ENCODE measurements at places on chromosomes 7 and 10.
A peak's percentile ranks its signal among the peaks of the same experiment; 100 is the strongest.

DNA sequence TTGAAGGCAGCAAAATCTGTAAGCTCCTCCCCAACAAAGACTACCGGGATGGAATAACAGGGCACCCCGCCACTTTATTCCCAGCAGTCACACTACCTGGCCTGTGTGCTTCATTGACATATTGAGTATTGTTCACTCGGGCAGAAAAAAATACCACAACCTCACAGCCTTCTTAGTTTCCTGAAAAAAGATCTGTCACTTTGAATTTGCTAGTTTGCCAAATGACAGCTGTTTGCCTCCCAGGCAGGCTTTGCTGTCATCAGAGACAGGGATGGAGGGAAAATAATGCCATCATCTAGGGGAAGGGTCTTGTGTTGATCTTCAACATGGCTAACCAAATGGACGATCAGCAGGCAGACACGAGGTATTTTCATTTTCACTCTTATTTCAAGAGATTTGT lies 26.9 kb downstream of the BMPER start:
- H3K4me1 ChIP-seq = no peaks in the 10 kb centered on the region
- peak overlapping the region; percentile 25 for H3K27ac ChIP-seq
- H3K4me3 ChIP-seq = peak overlapping the region; percentile 39
- H3K36me3 ChIP-seq = no peaks in the 10 kb centered on the region
- no peaks in the 10 kb centered on the region for H3K27me3 ChIP-seq

DNA sequence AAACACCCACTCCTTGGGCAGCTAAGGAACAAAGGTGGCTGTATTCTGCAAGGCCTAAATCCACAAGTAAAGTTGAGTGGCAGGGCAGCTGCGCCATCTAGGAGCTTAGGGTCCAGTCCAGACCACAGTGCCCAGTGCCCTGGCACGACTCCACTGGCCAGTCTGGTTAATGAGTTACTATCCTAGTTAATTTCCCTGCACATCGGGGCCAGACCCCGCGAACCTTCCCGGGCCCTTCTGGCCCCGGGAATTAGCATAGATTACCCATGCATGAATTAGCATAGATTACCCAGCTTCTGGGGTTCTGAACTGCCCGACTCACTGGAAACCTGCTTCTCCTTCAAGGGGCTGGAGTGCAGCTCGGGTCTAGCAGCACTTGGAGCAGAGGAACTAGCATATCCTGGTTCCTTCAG lies 3.2 kb upstream of the EMX2 start:
- H3K4me3 ChIP-seq = no peak overlapping the region
- no peak for DNase-seq
- no peaks in the 10 kb centered on the region for H3K36me3 ChIP-seq
- H3K4me1 ChIP-seq = peaks cover 41% of the 10 kb centered on the region

DNA sequence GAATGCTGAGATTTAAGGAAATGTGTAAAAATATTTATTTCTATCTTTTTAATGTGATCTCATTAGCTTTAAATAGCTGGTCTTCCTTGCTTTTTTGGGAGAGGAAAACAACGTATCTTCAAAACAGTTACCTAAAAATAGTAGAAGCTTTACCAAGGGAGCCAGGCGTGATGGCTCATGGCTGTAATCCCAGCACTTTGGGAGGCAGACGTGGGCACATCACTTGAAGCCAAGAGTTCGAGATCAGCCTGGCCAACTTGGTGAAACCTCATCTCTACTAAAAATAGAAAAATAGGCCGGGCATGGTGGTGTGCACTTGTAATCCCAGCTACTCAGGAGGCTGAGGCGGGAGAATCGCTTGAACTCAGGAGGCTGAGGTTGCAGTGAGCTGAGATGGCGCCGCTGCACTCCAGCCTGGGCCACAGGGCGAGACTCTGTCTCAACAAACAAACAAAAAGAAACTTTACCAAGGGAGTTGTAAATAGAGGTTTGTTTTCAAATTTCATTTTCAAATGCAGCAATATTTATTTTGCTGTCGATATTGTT lies 48.4 kb upstream of the ITGB1 start:
- peak overlapping the region; percentile 85 for H3K27ac ChIP-seq
- H3K4me3 ChIP-seq = peak overlapping the region; percentile 55
- peak; percentile 71 for DNase-seq
- peaks cover 9% of the 10 kb centered on the region for H3K4me1 ChIP-seq
- H3K27me3 ChIP-seq = no peaks in the 10 kb centered on the region
- H3K36me3 ChIP-seq = no peaks in the 10 kb centered on the region

DNA sequence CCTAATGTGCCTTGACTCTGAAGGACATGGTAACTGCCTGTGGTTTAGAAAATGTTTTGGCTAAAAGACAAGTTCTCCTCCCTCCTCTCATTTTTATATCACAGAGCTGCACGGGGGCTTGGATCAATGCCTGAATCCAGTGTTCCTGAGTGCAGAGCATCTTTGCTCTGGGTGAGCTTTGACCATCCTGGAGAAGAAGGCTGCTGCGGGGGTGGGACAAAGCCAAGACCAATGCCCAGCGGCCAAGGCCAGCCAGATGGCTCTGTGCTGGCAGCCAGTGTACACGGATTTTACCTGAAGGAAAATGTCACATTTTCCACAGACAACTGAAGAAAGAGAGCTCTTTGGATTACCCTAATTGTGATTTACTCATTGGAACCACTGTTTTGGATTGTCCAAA lies 102.0 kb upstream of the TARP start:
- H3K4me1 ChIP-seq = no peaks in the 10 kb centered on the region
- no peak overlapping the region for H3K27ac ChIP-seq
- H3K27me3 ChIP-seq = no peaks in the 10 kb centered on the region
- no peak overlapping the region for H3K4me3 ChIP-seq
- no peaks in the 10 kb centered on the region for H3K36me3 ChIP-seq

GRCh38 chr7:28999427-28999826 lies 41.3 kb upstream of the TRIL start:
- H3K36me3 ChIP-seq = no peaks in the 10 kb centered on the region
- no peaks in the 10 kb centered on the region for H3K4me1 ChIP-seq
- DNase-seq = no peak
- no peak overlapping the region for H3K4me3 ChIP-seq
- H3K27me3 ChIP-seq = no peaks in the 10 kb centered on the region
- no peak overlapping the region for H3K27ac ChIP-seq

DNA sequence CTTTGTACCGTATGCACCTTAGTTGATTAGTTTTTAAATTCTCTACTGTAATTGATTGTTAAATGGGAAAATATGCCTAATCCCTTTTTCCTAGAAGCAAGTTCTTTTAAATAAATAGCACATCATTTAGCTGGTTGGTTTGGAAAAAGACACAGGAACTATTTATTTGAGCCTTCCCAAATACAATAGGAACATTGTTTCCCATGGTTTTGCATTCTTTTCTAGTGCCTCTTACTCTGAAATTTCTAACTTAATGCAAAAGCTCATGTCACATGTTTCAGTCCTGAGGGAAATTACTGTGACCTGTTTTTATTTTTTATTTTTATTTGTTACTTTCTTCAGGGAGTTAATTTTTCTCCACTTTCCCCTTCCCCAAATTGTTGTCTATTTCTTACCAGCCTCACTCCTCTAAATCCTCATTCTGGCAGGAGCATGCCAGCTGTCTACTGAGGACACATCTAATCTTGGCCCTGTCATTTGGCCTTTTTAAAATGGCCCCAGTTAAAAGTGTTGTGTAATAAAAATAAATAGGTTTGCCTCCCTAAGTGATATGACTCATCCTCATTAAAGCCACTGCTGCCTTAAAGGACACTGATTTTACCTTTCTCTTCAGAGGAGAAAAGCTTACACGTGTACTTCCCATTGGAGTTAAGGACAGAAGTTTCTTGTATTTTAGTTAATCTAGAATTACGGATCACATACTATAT lies 94.5 kb downstream of the PPP1R3A start:
- H3K4me3 ChIP-seq = no peak overlapping the region
- no peak overlapping the region for H3K27ac ChIP-seq
- no peaks in the 10 kb centered on the region for H3K27me3 ChIP-seq
- DNase-seq = no peak

DNA sequence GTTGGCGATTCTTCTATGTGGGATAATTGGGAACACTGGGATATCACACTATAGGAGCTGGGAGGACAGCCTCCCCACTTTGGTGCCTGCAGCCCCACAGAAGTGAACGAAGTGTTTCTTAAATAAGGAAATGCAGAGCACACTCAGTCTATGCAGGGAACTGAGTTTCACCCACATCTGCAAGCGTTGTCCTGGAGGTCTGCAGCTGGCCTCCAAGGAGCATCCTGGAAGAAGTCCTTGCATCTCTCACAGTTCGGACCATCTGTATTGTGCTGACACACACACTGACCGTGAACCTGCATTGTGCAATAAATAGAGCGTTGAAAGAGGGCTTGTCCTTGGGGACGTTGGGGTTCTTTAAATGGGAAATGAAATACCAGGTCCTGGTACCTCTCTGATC lies 25.8 kb downstream of the LAMB4 start:
- no peak overlapping the region for H3K27ac ChIP-seq
- no peak overlapping the region for H3K4me3 ChIP-seq
- no peaks in the 10 kb centered on the region for H3K4me1 ChIP-seq
- DNase-seq = no peak
- no peaks in the 10 kb centered on the region for H3K36me3 ChIP-seq
- H3K27me3 ChIP-seq = no peaks in the 10 kb centered on the region

DNA sequence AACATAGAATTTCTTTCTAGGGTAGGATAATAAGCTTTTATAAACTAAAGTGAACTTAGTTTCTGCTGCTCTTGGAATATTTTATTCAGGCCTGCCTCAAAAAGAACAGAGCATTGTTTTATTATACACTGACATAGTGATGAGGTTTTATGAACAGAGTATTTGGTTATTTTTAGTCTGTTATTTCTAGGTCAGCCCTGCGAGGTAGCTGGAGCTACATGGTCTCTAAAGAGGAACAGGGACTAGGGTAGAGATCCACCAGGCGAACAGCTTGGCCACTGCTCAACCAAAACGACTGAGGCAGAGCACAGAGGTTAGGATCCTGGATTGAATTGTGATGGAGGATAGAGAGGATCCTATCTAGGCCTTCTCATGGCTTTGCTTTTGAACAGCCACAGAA lies 53.0 kb downstream of the MKX start:
- H3K27me3 ChIP-seq = no peaks in the 10 kb centered on the region
- no peak overlapping the region for H3K4me3 ChIP-seq
- DNase-seq = no peak
- H3K36me3 ChIP-seq = no peaks in the 10 kb centered on the region
- peaks cover 25% of the 10 kb centered on the region for H3K4me1 ChIP-seq

DNA sequence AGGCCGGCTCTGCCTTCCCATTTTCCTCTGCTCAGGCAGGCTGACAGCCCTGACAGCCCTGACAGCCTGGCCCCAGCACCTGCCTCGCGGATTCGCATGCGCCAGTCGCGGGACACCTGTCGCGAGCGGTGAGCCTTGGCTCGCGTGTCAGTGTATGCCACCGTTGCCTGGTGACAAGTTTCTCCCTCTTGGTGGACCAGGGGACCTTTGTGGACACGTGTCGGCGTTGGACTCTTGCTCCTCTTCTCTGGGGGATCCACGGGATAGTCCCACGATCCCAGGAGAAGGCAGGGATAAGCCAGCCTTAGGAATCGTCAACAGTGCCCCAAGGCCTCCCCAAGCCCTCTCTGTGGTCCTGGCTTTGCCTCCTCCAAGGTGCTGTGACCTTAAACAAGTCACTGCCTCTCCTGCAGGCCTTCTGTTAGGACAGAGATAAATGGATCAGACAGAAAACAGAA lies 18.1 kb upstream of the ZNF273 start:
- H3K4me3 ChIP-seq = no peak overlapping the region
- H3K27me3 ChIP-seq = peaks cover 6% of the 10 kb centered on the region
- no peaks in the 10 kb centered on the region for H3K36me3 ChIP-seq
- H3K27ac ChIP-seq = no peak overlapping the region
- DNase-seq = no peak
- no peaks in the 10 kb centered on the region for H3K4me1 ChIP-seq

- no peaks in the 10 kb centered on the region for H3K36me3 ChIP-seq
- DNase-seq = no peak
- H3K4me3 ChIP-seq = no peak overlapping the region
- H3K27me3 ChIP-seq = peaks cover 8% of the 10 kb centered on the region
- no peak overlapping the region for H3K27ac ChIP-seq
Observed at GRCh38 chr10:78162853-78163252, 129.2 kb downstream of the RPS24 start.

- DNase-seq = no peak
- H3K4me3 ChIP-seq = no peak overlapping the region
- no peak overlapping the region for H3K27ac ChIP-seq
- peaks cover 9% of the 10 kb centered on the region for H3K4me1 ChIP-seq
Observed at GRCh38 chr10:69056129-69056528, 31.8 kb upstream of the SRGN start.

DNA sequence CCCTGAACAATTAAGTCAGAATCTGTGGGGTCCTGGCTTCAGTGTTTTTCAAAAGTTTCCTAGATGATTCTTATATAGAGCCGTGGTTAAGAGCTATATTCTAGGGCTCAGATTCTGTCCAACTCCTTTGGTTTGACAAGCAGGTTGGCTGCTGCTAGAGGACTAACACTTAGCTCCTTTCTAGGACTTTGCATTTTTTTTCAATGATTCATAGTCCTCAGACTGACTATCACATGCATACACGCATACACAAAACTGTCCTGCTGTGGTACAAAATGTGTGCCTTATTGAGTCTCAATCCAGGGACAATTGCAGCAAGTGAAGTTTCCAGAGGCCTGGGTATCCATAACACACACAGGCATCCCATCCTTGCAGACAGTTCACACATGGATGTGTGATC lies 392.0 kb downstream of the NRG3 start:
- H3K4me1 ChIP-seq = no peaks in the 10 kb centered on the region
- no peaks in the 10 kb centered on the region for H3K36me3 ChIP-seq
- DNase-seq = no peak
- H3K27me3 ChIP-seq = no peaks in the 10 kb centered on the region
- H3K27ac ChIP-seq = no peak overlapping the region

DNA sequence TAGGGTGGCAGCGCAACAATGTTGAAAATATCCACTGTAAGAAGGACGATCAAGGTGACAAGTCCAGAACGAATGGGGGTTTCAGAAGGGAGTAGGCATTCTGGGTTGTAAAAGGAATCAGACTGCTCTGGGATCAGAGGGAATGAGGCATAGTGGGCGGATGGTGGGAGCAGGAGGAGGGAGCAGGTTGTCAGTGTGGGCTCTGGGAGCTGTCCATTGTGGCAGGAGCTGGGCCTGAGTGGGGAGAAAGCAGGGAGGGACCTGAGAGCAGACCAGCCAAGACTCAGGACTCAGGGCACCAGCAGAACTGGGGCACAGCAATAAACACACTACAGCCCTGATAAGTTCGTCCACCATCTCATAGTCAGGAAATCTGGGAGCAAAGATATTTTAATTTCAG lies 292.6 kb upstream of the MKI67 start:
- no peak for DNase-seq
- no peak overlapping the region for H3K4me3 ChIP-seq
- H3K36me3 ChIP-seq = no peaks in the 10 kb centered on the region

- H3K4me1 ChIP-seq = no peaks in the 10 kb centered on the region
- no peaks in the 10 kb centered on the region for H3K27me3 ChIP-seq
- no peak overlapping the region for H3K27ac ChIP-seq
- no peak overlapping the region for H3K4me3 ChIP-seq
- H3K36me3 ChIP-seq = no peaks in the 10 kb centered on the region
Observed at GRCh38 chr7:11540271-11540761, 291.7 kb downstream of the THSD7A start.
